SJSA1 (cell line): ENCODE measurements at places on chromosomes 7 and 10. TPM values are rescaled to one million over a fixed set of nuclear protein-coding genes. Genes with fewer than 3 reads are reported as not detected.

The EPDR1 gene
- total RNA-seq = 46.2 and 58.1 TPM in 2 replicates

The HOXA6 gene
- total RNA-seq = 0.79 TPM in 1 of 2 replicates, not detected in the other

GRCh38 chr7:90536449-90536848, 59.7 kb upstream of the CDK14 start:
- no peak for DNase-seq
- H3K4me3 ChIP-seq = no peak overlapping the region
- H3K27me3 ChIP-seq = peaks cover 13% of the 10 kb centered on the region
- H3K36me3 ChIP-seq = no peaks in the 10 kb centered on the region
- no peak overlapping the region for H3K27ac ChIP-seq
- no peaks in the 10 kb centered on the region for H3K4me1 ChIP-seq

- no peak overlapping the region for H3K4me3 ChIP-seq
- no peaks in the 10 kb centered on the region for H3K36me3 ChIP-seq
- H3K27ac ChIP-seq = no peak overlapping the region
- DNase-seq = peak; percentile 66
- peaks cover 39% of the 10 kb centered on the region for H3K4me1 ChIP-seq
Measured at GRCh38 chr7:36227223-36227622, 74.2 kb downstream of the EEPD1 start.

GRCh38 chr7:138891446-138891810, 89.8 kb downstream of the KIAA1549 start:
- H3K4me1 ChIP-seq = peaks cover 33% of the 10 kb centered on the region
- no peaks in the 10 kb centered on the region for H3K27me3 ChIP-seq
- H3K36me3 ChIP-seq = no peaks in the 10 kb centered on the region
- H3K27ac ChIP-seq = peak overlapping the region; percentile 66
- DNase-seq = no peak

DNA sequence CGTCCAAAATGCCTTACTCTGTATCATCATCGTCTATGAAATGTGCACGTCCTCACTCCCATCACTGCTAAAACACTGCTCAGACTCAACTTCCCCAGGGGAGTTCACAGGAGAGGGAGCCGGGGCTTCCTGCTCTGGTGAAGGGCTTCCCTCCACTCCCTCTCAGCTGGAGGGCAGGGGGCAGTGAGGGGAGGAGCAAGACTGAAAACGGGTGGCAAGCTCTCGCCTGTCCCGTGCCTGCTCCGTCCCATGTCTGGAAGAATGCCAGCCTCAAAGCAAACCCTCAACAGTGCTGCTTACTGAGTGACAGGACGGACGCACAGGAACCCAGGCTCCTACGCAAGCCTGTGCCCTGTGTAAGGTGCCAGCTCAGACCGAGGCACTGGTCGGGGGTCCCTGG, 25.1 kb downstream of the PRKAG2 start:
- H3K27ac ChIP-seq = no peak overlapping the region
- DNase-seq = no peak
- no peaks in the 10 kb centered on the region for H3K36me3 ChIP-seq
- H3K4me3 ChIP-seq = no peak overlapping the region

The GLI3 gene
- 0.91 and 1.7 TPM in 2 replicates for total RNA-seq

The SLIT1 gene
- total RNA-seq = not detected in 2 replicates

DNA sequence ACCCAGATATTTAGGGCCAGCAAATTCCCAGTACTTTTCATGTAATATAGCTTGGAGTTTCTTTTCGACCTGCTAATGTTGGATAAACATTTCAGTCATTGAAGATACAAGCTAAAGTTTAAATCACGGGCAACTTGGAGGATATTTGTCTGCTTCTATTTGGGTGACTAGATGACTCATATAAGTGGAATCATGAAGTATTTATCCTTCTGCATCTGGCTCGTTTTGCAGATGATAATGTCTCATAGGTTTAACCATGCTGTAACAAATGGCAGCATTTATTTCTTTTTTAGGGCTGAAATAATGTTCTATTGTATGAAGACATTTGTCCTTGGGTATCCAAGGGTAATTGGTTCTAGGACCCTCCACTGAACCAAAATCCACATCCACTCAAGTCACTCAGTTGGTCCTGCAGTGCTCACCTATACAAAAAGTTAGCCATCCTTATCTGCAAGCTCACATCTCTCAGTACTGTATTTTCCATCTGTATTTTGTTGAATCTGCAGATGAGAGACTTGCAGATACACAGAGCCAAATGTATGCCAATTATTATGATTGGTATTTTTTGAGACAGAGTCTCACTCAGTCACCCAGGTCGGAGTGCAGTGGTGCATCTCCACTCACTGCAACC, 187.2 kb upstream of the CSTF2T start:
- H3K27me3 ChIP-seq = no peaks in the 10 kb centered on the region; the same call in 1 of the 2 replicates
- H3K36me3 ChIP-seq = no peaks in the 10 kb centered on the region
- no peaks in the 10 kb centered on the region; the same call in 1 of the 2 replicates for H3K4me1 ChIP-seq
- peak; percentile 30 for DNase-seq

The COL13A1 gene
- total RNA-seq = 74.8 and 95.4 TPM in 2 replicates

DNA sequence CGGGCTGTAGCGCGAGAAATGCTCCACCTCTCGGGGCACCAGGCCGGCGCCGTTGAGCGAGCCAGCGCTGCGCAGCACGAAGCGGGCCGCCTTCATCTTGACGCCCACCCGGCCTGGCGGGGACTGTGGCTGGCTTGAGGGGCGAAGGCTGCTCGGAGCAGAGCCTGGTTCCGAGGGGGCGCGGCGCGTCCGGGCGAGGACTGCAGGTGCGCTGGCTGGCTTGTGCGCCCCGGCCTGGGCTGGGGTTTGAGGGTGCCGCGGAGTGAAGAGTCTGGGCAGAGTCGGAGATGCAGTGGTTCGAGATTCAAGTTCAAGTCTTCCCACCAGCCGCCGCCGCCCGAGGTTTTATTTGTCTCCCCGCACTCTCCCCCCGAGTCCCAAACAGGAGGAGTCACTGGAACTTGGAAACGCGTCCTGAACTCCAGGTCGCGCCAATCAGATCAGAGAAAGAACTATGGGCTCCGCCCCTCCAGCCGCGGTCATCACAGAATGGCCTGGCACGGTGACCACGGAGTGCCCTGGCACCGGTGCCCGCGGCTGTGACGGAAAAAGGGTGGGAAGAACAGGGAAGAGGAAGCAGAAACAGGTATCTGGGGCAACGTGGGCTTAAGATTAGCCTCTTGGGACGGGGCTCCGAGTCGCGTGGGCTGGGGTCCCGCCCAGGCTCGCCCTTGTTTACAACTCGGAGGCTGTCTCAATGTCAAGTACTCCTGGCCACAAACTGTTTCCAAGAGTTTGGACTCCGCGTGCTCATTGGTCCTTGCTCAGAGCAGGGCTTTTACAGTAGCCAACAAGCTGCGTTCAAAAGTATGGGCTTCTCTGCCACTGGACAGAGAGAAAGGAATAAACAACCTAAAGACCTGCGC, at the start of gene PDK4:
Gene PDK4 (minus strand): TSS at position 319 of the 866 bp plus-strand sequence. CDS start 223 bp downstream, at position 96.
- H3K4me1 ChIP-seq = peaks cover 6% of the 10 kb centered on the region
- H3K27me3 ChIP-seq = peaks cover 4% of the 10 kb centered on the region; the same call in 1 of the 2 replicates
- H3K36me3 ChIP-seq = no peaks in the 10 kb centered on the region
- H3K27ac ChIP-seq = no peak within 1 kb of the TSS

GRCh38 chr7:117548035-117548434, 68.2 kb downstream of the CFTR start:
- H3K4me3 ChIP-seq = no peak overlapping the region
- no peaks in the 10 kb centered on the region for H3K4me1 ChIP-seq
- no peak overlapping the region for H3K27ac ChIP-seq
- DNase-seq = no peak
- no peaks in the 10 kb centered on the region for H3K36me3 ChIP-seq

GRCh38 chr7:148982654-148983199, 45.6 kb downstream of the PDIA4 start:
- DNase-seq = peak; percentile 41
- no peaks in the 10 kb centered on the region for H3K27me3 ChIP-seq
- H3K27ac ChIP-seq = no peak overlapping the region
- peak overlapping the region; percentile 44 for H3K4me3 ChIP-seq
- H3K4me1 ChIP-seq = peaks cover 11% of the 10 kb centered on the region

DNA sequence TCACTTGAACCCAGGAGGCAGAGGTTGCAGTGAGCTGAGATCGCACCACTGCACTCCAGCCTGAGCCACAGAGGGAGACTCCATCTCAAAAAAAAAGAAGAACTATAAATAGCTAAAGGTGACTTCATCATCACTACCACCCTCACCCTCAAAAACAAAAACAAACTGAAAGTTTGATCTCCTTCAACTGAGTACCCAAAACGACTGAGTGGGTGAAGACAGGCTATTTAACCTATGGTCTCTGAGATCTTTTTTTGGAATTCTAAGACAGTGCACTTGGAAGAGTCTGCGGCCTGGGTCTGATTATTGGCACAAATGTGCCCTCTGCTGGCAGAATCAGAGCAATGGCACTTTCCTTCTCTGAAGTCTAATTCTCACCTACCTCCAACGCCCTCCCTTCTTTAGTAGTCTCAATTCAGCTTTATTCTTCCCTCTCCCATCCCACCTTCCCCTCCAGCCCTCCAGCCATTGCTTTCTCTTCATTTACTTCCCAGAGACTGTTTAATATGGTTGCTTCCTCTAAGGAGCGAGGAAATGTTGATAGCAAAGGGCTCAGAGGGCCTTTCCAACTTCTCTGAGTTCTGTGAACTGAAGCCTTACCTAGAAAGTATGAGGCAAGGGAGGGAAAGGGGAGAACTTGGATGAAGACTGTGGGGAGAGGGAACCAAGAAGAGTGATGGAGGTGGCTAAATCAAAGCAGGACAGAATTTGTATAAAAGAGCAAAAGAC, 2.9 kb upstream of the MYOZ1 start:
- H3K4me3 ChIP-seq = no peak overlapping the region
- no peaks in the 10 kb centered on the region for H3K4me1 ChIP-seq
- no peak overlapping the region for H3K27ac ChIP-seq
- no peaks in the 10 kb centered on the region for H3K36me3 ChIP-seq
- DNase-seq = no peak

GRCh38 chr7:15336146-15336545, 225.7 kb downstream of the AGMO start:
- H3K27ac ChIP-seq = no peak overlapping the region
- H3K36me3 ChIP-seq = no peaks in the 10 kb centered on the region
- no peak overlapping the region for H3K4me3 ChIP-seq
- no peaks in the 10 kb centered on the region for H3K4me1 ChIP-seq
- DNase-seq = no peak
- no peaks in the 10 kb centered on the region for H3K27me3 ChIP-seq

- DNase-seq = no peak
- H3K27me3 ChIP-seq = peaks cover 17% of the 10 kb centered on the region
- no peak overlapping the region for H3K27ac ChIP-seq
- no peak overlapping the region for H3K4me3 ChIP-seq
Measured at GRCh38 chr10:133279326-133280226, 2.9 kb upstream of the ADAM8 start.

- no peaks in the 10 kb centered on the region for H3K27me3 ChIP-seq
- peaks cover 80% of the 10 kb centered on the region for H3K36me3 ChIP-seq
- peaks cover 6% of the 10 kb centered on the region for H3K4me1 ChIP-seq
- no peak for DNase-seq
- H3K27ac ChIP-seq = no peak overlapping the region
Measured at GRCh38 chr10:351770-352334, 216.6 kb downstream of the ZMYND11 start.

The CPA1 gene
- not detected in 2 replicates for total RNA-seq

GRCh38 chr10:44402465-44403195, 17.7 kb upstream of the CXCL12 start:
- H3K4me3 ChIP-seq = no peak overlapping the region
- no peak for DNase-seq
- no peak overlapping the region for H3K27ac ChIP-seq
- H3K4me1 ChIP-seq = no peaks in the 10 kb centered on the region

- H3K4me1 ChIP-seq = no peaks in the 10 kb centered on the region
- no peak overlapping the region for H3K27ac ChIP-seq
- H3K36me3 ChIP-seq = no peaks in the 10 kb centered on the region
- no peak overlapping the region for H3K4me3 ChIP-seq
Measured at GRCh38 chr7:47714669-47715607, 133.0 kb upstream of the TNS3 start.

GRCh38 chr10:93680412-93681047, 21.9 kb downstream of the FRA10AC1 start:
- no peak overlapping the region for H3K4me3 ChIP-seq
- H3K4me1 ChIP-seq = no peaks in the 10 kb centered on the region
- peaks cover 27% of the 10 kb centered on the region for H3K36me3 ChIP-seq
- peak; percentile 43 for DNase-seq

DNA sequence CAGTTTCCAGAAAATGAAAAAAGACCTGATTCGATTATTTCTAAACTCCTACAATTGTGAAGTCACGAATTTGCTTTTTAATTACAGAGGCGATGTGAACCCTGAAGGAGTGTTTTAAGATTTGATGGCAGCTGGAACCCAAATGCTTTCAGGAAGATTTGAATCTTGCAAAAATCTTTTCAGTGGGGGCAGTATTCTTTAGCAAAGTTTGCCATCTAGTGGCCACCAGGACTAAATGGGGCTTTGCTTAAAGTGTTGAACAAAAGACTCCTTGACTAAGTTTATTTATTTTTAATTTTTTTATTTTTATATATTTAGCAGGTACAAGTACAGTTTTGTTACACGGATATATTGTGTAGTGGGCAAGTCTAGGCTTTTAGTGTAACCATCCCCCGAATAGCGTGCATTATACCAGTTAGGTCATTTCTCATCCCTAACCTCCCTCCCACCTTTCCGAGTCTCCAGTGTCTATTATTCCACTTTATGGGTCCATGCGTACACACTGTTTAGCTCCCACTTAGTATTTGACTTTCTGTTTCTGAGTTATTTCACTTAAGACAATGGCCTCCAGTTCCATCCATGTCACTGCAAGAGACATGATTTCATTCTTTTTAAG, 98.8 kb downstream of the CACNB2 start:
- H3K27me3 ChIP-seq = no peaks in the 10 kb centered on the region
- H3K4me3 ChIP-seq = no peak overlapping the region
- no peaks in the 10 kb centered on the region for H3K4me1 ChIP-seq
- H3K27ac ChIP-seq = no peak overlapping the region

DNA sequence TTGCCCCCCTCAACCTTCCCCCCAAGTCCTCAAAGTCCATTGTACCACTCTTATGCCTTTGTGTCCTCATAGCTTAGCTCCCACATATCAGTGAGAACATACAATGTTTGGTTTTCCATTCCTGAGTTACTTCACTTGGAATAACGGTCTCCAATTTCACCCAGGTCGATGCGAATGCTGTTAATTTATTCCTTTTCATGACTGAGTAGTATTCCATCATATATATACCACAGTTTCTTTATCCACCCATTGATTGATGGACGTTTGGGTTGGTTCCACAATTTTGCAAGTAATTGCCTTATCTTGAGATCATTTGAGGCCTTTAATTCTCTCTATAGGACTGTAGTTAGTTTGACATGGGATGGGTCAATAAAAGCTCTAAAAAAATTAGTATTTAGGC, 124.7 kb downstream of the ARL4A start:
- no peaks in the 10 kb centered on the region for H3K4me1 ChIP-seq
- no peak for DNase-seq
- no peaks in the 10 kb centered on the region for H3K36me3 ChIP-seq
- H3K4me3 ChIP-seq = no peak overlapping the region
- H3K27me3 ChIP-seq = no peaks in the 10 kb centered on the region
- no peak overlapping the region for H3K27ac ChIP-seq
